ENCODE measurements at places on chromosomes 4 and X. TPM values are rescaled to one million over a fixed set of nuclear protein-coding genes. Genes with fewer than 3 reads are reported as not detected.
A peak's percentile ranks its signal among the peaks of the same experiment; 100 is the strongest.

DNA sequence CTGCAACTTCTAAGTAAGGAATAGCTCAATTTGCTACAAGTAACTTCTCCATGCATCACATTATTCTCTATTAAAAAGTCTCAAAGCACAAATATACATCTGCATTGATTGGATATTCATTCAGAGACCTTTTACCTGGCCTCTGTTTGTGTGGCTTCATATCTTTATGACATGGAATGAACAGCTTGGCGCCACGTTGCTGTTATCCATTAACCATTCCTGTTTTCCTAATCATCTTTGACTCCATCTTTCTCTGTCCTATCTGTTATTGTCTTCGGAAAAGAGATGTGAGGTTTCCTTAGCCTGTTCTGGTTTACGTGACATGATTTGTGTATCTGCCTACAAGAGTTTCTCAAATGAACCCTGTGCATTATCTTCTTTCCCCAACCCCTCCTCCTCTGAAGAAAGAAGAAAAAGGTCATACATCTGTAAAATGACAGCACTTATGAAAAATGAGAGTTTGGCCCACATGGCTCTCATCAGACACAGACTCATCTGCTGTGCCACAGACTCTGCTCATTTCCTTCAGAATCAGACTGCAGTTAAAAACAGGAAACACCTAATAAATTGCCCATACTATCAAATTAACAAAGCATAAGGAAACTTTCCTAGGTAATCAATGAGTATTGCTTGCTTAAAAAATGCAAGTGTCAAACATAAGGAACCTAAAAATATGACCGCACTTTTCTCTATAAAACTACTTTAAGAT, 347.6 kb upstream of the FAM241A start:
- no peaks in the 10 kb centered on the region for H3K4me1 ChIP-seq
- no peak overlapping the region for H3K27ac ChIP-seq

- no peak overlapping the region for H3K4me3 ChIP-seq
- no peaks in the 10 kb centered on the region for H3K4me1 ChIP-seq
- no peaks in the 10 kb centered on the region for H3K36me3 ChIP-seq
Measured at GRCh38 chr4:8251110-8251883, 18.3 kb upstream of the HTRA3 start.

DNA sequence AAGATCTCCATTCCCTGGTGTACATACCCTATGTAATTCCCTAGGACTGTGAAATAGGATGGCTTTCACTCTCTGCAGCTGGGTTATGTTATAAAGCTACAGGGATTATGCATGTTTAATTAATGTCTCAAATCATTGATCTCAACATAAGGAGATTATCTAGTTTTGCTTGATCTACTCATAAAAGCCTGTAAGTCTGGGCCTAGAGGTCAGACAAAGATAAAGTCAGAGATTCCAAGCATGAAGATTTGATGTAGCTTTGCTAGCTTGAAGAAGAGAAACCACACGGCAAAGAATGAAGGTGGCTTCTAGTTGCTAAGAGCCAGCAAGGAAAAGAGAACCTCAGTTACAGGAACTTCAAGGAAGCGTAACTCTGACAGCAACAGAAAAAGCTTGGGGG, 456.9 kb downstream of the CCSER1 start:
- no peak overlapping the region for H3K27ac ChIP-seq
- no peak for DNase-seq
- H3K36me3 ChIP-seq, result no peaks in the 10 kb centered on the region
- H3K27me3 ChIP-seq, result no peaks in the 10 kb centered on the region

F11 gene
- total RNA-seq, result not detected

PLAC8 gene
- total RNA-seq, result 418 TPM

GRCh38 chr4:121980643-121981042, 28.8 kb upstream of the TRPC3 start:
- H3K27me3 ChIP-seq, result peaks cover 4% of the 10 kb centered on the region
- no peak overlapping the region for H3K27ac ChIP-seq
- no peak for DNase-seq

NKX3-2 gene
- total RNA-seq, result not detected

DNA sequence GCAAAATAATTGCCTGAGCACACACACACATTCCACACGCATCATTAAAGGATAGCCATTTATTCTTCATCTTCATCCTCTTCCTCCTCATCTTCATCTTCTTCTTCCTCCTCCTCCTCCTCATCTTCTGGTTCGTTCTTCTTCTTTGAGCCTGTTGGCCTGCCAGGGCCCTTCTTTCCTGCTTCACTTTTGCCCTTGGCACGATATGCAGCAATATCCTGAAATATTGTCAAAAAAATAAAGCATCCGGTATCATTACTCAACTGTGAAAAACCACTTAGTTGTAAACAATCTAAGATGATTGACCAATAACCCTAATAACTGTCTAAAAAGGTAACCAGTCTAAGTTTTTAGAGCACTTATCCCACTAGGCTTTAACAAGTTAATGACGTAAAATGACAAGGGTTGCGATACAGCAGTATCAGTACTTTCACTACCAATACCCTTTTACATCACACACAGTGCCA, 2.1 kb downstream of the HMGB2 start:
- peak overlapping the region; percentile 90 for H3K4me3 ChIP-seq
- no peak for DNase-seq
- H3K4me1 ChIP-seq, result peaks cover 38% of the 10 kb centered on the region
- H3K36me3 ChIP-seq, result peaks cover 53% of the 10 kb centered on the region
- H3K27ac ChIP-seq, result peak overlapping the region; percentile 96

- H3K27ac ChIP-seq, result no peak overlapping the region
- H3K27me3 ChIP-seq, result no peaks in the 10 kb centered on the region
- no peak overlapping the region for H3K4me3 ChIP-seq
- H3K4me1 ChIP-seq, result no peaks in the 10 kb centered on the region
- DNase-seq, result no peak
- H3K36me3 ChIP-seq, result no peaks in the 10 kb centered on the region
Measured at GRCh38 chr4:8278009-8278395, 8.4 kb downstream of the HTRA3 start.

- peak overlapping the region; percentile 96 for H3K27ac ChIP-seq
- H3K36me3 ChIP-seq, result peaks cover 34% of the 10 kb centered on the region
- peak; percentile 7 for DNase-seq
Measured at GRCh38 chrX:56564164-56564885, 898 bp downstream of the UBQLN2 start.

GRCh38 chrX:137430301-137430700, 135.6 kb upstream of the ZIC3 start:
- peaks cover 5% of the 10 kb centered on the region for H3K4me1 ChIP-seq
- H3K4me3 ChIP-seq, result no peak overlapping the region
- no peaks in the 10 kb centered on the region for H3K36me3 ChIP-seq
- H3K27me3 ChIP-seq, result peaks cover 48% of the 10 kb centered on the region

- no peaks in the 10 kb centered on the region for H3K4me1 ChIP-seq
- peaks cover 2% of the 10 kb centered on the region for H3K27me3 ChIP-seq
- no peak overlapping the region for H3K4me3 ChIP-seq
- no peak overlapping the region for H3K27ac ChIP-seq
- no peaks in the 10 kb centered on the region for H3K36me3 ChIP-seq
Measured at GRCh38 chrX:12917753-12918152, 11.3 kb downstream of the TLR8 start.

GRCh38 chr4:25209702-25210101, 24.1 kb upstream of the PI4K2B start:
- peaks cover 4% of the 10 kb centered on the region for H3K27me3 ChIP-seq
- no peak for DNase-seq
- peaks cover 3% of the 10 kb centered on the region for H3K36me3 ChIP-seq
- no peak overlapping the region for H3K4me3 ChIP-seq

GRCh38 chr4:174672276-174672675, 150.0 kb upstream of the HPGD start:
- no peaks in the 10 kb centered on the region for H3K27me3 ChIP-seq
- no peak overlapping the region for H3K27ac ChIP-seq
- no peak for DNase-seq
- no peaks in the 10 kb centered on the region for H3K36me3 ChIP-seq
- H3K4me3 ChIP-seq, result no peak overlapping the region

DNA sequence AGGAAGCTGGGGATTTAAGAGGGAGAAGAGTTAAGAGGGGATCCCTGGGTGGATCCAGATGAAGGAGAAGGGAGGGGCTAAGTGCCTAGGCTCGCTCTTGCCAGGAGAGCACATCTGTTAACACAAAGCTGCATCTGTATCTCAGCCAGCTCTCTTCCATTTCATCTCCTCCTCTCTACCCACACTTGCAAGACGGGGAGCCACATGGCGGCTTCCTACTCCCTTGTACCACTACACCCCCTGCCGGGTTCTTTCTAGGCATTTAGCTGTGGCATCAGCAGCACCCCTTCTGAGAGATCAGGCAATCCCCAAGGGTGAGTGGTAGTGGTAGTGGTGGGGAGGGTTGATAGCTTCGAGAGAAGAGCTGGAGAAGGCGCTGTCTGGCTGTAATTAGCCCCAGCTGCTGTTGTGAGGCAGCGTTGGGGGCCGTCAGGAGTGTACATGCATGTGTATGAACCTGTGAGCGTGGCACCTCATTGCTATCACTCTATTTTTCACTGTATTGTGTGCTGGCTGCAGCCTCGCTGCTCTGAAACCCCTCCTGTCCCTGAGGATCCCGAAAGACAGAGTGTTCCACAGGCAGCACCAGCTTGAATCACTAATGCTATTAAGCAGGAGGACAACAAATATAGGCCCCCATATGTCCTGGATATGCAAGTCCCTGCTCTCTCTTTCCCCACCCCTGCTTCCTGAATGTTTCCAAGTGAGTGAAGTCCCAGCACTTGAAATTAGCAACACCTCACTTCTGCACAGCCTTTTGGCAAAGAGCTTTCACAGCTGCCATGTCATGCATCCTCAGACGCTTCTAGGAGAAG, 73.7 kb downstream of the RTL9 start:
- no peak overlapping the region for H3K27ac ChIP-seq
- H3K4me3 ChIP-seq, result no peak overlapping the region
- H3K4me1 ChIP-seq, result no peaks in the 10 kb centered on the region
- peaks cover 2% of the 10 kb centered on the region for H3K27me3 ChIP-seq
- no peaks in the 10 kb centered on the region for H3K36me3 ChIP-seq

CLCN5 gene
- 3.5 TPM for total RNA-seq

DNA sequence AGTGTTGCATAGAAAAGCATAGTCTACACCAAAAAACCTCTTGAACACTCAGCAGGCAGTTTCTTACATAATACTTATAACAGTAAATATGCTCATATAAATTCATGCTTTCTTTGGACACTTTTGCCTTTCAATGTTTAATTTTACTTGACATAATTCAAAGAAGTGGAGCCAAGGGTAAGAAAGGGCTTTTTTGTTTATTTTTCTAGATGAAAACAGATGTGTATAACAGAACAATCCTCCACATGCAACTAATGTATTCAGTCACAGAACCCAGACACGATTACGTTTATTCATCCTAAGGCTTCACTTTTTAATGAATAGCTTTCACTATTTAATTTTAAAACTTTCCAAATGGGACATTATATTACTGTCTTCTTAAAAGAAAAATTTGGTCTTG, 58.0 kb upstream of the PTPN13 start:
- peaks cover 7% of the 10 kb centered on the region for H3K27me3 ChIP-seq
- no peak for DNase-seq
- H3K27ac ChIP-seq, result no peak overlapping the region
- no peak overlapping the region for H3K4me3 ChIP-seq
- H3K4me1 ChIP-seq, result no peaks in the 10 kb centered on the region

GRCh38 chr4:141132072-141132708, 1.1 kb downstream of the RNF150 start:
- peaks cover 9% of the 10 kb centered on the region for H3K4me1 ChIP-seq
- no peak for DNase-seq
- H3K4me3 ChIP-seq, result peak overlapping the region; percentile 34
- H3K36me3 ChIP-seq, result no peaks in the 10 kb centered on the region
- H3K27me3 ChIP-seq, result peaks cover 85% of the 10 kb centered on the region

- DNase-seq, result no peak
- H3K4me1 ChIP-seq, result no peaks in the 10 kb centered on the region
- no peak overlapping the region for H3K4me3 ChIP-seq
- no peak overlapping the region for H3K27ac ChIP-seq
- no peaks in the 10 kb centered on the region for H3K27me3 ChIP-seq
Measured at GRCh38 chr4:186845137-186845842, 121.6 kb upstream of the FAT1 start.

DNA sequence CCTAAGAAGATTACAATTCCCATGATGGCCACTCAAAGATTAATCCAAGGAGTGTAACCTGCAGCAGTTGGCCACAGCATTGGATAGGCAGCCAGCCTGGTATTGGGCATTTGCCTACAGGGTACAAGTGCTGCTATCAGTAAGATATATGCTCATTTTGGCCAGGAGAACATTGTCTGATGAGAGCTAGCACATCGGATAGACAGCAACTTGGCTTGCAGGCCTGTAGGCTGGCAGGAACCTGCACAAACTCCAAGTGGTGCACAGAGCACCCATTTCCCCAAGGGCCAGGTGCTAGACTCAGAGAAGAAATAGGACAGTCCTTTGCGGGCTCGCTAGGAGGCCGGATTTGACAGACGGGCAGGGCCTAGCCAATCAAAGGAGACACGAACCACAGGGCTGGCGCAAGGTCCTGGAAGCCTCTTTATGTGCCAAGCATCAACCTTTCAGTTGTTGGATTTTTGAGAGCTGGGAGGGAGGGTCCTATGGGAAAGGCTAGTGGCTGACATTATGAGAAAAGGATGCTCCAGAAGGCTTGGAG, 11.7 kb upstream of the AP1AR start:
- no peaks in the 10 kb centered on the region for H3K36me3 ChIP-seq
- H3K4me3 ChIP-seq, result no peak overlapping the region
- H3K27ac ChIP-seq, result no peak overlapping the region
- H3K4me1 ChIP-seq, result peaks cover 5% of the 10 kb centered on the region

DNA sequence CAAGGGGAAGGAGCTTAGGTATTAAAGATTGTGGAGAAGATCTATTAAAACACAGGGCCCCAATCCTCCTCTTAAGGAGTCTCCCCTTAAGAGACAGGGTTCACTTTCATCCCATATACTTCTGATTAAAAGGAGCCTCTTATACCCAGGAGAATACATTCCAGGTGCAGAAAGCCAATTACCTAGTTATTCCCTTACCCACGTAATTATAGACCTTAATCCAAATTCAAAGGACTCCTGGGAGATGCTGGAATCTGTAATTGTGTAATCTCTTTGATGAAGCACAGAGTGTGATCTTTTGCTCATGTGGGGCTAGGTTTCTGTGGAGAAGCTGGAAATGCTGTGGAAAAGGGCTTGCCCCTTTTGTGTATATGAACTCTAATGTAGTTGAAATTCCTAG, 1.4 kb upstream of the SEC24B start:
- no peaks in the 10 kb centered on the region for H3K27me3 ChIP-seq
- peaks cover 12% of the 10 kb centered on the region for H3K36me3 ChIP-seq
- peaks cover 46% of the 10 kb centered on the region for H3K4me1 ChIP-seq
- no peak for DNase-seq
- H3K4me3 ChIP-seq, result peak overlapping the region; percentile 82

GRCh38 chr4:56655627-56656345, 25.3 kb downstream of the HOPX start:
- peaks cover 35% of the 10 kb centered on the region for H3K27me3 ChIP-seq
- H3K36me3 ChIP-seq, result peaks cover 15% of the 10 kb centered on the region
- H3K27ac ChIP-seq, result peak overlapping the region; percentile 87
- peaks cover 64% of the 10 kb centered on the region for H3K4me1 ChIP-seq
- peak overlapping the region; percentile 84 for H3K4me3 ChIP-seq

RASSF6 gene
- total RNA-seq, result not detected

DNA sequence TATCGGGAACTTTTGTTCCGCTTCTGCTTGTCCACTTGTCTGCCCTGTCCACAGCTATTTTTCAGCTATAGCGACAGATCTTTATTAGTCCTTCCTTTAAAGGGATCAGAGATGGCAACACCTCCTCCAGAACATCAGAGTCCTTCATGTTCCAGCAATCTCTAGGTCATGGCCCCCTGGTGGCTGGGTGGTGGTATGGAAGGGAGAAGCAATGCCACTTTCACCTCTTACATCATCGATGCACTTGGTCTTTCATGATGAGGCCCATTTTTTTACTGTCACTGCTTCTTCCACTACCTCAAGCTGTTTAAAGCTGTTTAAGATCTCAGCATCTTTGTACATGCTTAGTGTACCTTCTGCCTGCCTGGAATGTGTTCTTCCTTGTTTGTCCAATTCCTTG, 106.7 kb downstream of the ARHGAP6 start:
- H3K27ac ChIP-seq, result no peak overlapping the region
- H3K27me3 ChIP-seq, result peaks cover 4% of the 10 kb centered on the region
